ENCODE measurements at places on chromosomes 2 and 18.

- DNase-seq: no peak
Observed at GRCh38 chr2:181047829-181048228, 67.4 kb downstream of the UBE2E3 start.

DNA sequence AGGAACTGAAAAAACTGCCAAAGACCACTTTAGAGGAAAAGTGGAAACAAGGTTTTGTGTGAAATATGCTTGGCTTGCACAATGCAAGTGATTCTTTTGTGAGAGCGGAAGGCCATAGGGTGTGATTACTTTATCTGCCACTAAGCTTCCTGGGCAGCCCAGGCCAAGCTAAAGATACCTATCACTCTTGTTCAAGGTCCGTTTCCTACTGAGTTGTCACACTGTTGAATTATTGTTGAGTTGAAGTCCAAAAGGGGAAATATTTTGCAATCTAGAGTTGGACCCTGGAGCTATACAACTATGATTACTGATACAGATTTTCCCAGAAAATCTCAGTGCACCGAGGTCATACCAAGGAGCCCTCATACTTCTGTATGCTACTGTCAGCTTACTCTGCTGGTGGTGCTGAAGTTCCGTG, 72.7 kb upstream of the CTAGE1 start:
- DNase-seq: no peak

DNA sequence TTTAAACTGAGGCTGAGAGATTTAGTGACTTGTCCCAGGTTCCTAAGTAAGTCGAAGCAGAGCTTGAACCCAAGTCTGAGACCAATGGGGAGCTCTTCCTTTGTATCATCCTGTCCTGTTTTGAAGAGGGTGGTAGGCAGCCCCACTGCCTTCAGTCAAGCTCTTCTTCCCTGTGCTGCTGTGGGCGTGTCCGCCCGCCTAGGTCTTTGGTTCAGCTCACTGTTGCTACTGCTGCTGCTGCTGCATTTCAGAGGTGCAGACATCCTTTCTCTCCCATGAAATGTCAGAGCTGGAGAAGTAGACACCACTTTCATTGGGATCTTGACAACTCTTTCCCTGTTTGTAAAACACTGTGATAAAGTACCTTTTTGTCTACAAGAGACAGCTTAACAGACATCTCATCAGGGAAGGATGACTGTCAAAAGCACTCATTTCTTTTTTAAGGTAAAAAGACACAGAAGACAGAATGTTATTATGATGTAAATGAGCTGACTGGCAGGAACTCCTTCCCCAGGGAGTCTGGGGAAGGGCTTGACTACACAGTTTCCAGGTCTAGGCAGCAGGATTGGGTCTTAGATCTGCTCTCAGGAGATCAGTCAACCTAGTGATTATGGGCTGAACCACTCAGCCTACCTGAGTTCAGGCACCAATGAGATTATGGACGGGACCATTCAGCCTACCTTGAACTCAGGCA, 91.7 kb upstream of the TRIB2 start:
- DNase-seq: no peak

DNA sequence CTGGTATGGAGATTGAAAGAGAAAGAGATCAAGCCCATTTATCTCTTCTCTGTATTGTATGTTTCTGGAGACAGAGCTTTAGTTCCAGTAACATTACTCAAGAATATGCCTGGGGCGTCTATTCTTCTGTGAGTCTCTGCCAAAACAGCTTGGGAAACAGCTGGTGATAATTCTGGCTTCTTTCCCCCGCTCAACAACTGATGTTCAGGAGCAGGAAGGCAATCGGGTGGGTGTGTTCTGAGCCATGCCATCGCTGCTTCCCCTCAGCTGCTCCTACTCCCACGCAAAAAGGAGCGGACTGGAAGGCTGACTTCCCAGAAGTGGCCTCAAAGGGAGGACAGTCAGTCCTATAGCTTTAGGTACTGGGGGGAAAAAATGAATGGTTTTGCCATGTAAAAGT, 695.1 kb downstream of the PLCL1 start:
- no peak for DNase-seq

DNA sequence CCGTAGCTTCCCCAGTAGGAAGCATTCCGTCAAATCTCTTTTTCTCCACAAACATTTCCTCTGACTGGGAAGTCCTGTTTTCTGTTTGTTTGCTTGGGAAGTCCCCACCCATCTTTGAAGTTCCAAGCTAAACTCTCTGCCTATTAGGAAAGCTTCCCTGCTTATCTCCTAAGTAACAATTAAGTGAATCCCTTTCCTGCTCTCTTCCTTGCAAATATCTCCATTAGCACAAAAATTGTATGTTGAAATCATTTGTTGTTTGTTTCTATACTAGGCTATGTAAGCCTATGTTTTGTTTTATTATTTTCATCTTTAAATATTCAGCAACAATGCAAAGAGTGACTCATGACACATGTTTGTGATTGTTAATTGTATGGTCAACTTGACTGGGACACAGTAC, 812.6 kb upstream of the LRATD1 start:
- no peak for DNase-seq

GRCh38 chr2:76678383-76679024, 843.7 kb downstream of the LRRTM4 start:
- no peak for DNase-seq

DNA sequence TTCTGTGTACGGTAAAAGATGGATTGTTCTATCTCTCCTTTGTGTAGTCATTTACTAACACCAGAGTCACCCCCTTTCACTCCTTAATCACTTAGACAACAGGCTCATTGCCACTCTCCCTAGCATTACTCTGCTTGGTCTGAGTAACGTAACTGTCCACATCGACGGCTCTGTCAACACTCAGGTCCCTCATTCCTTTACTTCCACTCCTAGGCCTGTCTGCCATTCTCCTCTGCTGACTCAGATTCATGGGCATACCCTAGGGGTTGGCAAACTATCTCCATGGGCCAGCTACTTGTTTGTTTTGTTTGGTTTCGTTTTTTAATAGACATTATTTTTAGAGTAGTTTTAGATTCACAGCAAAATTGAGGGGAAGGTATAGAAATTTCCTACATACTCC, 243.9 kb downstream of the NR4A2 start:
- no peak for DNase-seq

DNA sequence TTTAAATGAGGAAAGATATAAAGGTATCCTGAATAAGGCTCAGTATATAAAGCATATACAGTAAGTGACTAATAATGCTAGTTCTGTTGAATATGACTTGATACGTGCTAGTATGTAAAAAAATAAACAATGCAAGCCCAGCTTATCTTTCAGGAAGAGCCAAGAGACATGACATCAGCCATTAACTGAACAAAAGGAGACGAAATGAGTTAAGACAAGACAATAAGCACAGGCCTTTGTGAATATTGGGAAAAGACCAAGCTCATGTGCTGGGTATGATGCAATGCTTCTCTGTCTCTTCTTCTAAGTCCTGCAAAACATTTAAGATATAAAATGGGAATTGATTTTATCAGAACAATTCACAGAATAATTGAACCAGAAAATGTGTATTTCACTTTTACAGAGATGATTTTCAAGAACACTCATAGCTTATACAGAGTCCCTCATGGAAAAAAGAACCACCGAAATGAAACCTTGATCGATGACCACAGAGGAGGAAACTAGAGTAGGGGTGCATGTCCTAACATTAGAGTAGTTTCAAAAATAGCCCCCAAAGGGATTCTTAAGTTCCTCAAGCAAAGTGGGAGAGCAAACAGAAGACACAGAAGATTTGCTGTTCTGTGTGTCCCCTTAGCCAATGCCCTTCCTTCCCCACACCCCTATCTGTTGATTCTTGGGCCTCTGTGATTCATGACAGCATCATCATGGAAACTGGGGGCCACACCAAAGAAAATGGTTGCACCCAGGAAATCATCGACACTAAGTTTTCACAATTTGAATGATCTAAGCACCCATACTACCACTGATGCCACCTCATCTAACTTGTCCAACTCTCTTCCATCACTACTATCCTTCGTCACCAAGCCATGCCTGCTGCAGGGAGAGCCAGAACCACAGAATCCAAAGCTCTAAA, 68.0 kb upstream of the CRIM1 start:
- no peak for DNase-seq

- DNase-seq: no peak
Observed at GRCh38 chr2:23839919-23840578, 86.9 kb downstream of the ATAD2B start.

DNA sequence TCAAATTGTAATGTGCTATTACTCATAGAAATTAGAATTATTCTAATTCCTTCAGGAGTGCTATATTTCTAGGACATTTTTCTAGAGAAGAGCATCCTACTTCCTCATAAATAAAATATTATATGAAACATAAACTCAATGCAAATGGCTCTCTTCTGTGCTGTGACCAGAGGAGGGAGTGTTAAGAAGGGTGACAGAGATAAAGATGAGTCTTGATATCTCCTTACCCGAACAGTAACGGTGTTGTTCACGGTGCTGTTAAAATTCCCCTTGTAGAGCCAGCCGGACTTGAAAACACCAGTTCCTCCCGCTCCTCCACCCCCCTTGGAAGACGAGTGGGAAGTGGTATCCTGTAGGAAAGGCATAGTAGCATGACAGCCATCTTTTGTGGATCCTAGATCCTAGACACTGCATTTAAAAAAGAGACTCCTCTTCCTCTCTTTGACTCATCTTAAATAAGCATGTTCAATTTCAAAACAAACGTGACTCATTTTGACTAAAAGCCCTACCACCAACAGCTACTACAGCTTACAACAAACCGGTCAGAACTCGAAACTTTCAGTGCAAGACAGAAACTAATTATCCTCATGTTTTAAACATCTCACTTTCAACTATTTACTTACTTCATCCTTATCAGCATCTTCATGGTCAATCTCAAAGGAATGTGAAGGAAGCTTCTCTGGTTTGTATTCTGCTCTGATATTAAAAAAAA, 156.3 kb downstream of the DOCK10 start:
- no peak for DNase-seq

DNA sequence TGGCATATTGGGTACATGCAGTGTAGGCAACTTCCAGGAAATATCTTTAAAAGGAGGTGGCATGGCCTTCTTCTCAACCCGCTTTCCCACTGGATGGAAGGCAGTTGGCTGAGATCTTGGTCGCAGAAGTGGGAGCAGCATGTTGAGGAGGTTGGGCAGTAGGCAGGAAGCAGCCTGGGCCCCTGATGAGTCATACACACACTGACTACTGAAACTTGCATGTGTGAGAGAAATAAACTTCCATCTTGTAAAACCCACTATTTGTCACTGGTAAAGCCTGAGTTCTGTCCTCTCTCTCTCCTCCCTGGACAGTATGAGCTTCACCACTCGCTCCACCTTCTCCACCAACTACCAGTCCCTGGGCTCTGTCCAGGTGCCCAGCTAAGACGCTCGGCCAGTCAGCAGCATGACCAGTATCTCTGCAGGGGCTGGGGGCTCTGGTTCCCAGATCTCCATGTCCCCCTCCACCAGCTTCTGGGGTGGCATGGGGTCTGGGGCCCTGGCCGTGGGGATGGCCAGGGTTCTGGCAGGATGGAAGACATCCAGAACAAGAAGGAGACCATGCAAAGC, 233.8 kb upstream of the SPRED2 start:
- no peak for DNase-seq

DNA sequence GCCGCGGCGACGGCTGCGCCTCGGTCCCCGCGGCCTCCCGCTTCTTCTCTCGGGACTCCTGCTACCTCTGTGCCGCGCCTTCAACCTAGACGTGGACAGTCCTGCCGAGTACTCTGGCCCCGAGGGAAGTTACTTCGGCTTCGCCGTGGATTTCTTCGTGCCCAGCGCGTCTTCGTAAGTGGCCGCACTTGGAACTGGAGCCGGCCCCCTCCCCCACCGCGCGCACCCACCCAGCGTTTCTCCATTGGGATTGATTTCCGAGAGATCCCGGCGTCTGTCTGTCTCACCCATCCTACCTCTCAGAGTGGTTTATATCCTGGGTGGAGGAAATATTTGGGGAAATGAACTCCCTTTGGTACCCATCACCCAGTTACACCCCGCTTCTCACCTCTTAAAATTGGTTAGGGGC, 498 bp downstream of the ITGAV start:
- DNase-seq: peak; percentile 42

- no peak for DNase-seq
Observed at GRCh38 chr18:42447688-42448087, 492.7 kb downstream of the PIK3C3 start.

GRCh38 chr2:20317197-20317596, 33.4 kb downstream of the PUM2 start:
- no peak for DNase-seq

DNA sequence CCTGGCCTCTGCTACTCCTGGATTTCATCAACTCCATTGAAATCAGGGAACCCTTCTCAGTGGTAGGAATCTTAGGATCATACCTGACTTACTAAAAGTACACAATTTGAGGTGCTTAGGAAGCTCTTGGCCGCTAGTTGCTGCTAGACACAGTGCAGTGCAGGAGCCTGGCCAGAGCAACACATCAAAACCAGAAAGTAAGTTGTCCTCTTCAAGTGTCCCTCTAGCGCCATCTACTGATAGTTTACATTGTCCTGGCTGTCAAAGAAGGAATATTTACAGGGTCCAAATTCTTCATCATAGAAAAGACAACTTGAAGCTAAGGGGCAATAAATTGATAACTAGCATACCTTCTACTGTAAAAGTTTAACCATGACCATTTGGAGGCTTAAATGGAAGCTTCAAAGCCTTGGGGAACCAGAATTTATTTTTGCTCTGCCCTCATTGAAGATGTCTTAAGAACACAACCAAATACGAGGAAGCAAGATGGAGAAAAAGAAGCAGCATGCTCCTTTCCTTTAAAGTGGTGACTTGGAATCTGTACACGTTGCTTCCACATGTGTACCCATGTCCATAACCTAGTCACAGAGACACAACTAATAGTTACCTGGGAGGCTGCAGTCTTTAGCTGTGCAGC, 889.1 kb upstream of the GCFC2 start:
- peak; percentile 89 for DNase-seq

DNA sequence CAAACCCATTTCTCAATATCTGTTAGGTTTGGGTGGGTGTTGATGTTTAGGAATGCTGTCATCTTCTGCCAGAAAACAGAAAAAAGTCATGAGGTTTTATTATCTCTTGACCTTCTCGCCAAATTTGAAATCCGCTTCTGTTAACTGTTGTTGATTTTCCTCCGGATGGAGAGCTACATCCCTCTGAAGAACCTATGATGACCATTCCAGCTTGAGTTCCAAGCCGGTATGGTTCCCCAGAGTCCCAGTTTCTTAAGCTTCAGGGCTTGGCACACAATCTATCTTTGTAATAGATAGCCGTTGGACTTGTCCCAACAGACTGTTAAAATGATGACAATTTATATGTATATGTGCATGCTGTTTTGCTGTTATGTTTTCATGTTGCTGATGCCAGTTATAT, 1201.0 kb downstream of the LRP1B start:
- DNase-seq: no peak

- DNase-seq: no peak
Observed at GRCh38 chr2:205323929-205324328, 358.4 kb upstream of the NRP2 start.

DNA sequence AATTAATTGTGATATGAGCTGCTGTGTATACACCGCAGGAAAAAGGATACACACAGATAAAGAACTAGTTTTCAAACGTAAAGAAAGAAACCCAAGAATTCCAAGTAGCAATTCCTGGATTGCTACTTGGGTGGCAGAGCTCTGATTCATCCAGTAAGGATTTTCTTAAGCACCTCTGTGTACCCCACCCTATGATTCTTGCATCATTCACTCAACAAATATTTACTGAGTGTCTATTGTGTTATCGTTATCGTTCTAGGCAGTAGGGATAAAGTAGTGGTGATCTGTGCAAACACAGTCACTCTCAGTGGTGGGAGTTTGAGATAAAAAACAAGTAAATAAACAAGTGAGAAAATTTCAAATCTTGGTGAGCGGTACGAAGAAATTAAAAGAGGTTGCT, 4.9 kb upstream of the TMEM200C start:
- no peak for DNase-seq
